ENCODE measurements at places on chromosomes 3 and 15.

DNA sequence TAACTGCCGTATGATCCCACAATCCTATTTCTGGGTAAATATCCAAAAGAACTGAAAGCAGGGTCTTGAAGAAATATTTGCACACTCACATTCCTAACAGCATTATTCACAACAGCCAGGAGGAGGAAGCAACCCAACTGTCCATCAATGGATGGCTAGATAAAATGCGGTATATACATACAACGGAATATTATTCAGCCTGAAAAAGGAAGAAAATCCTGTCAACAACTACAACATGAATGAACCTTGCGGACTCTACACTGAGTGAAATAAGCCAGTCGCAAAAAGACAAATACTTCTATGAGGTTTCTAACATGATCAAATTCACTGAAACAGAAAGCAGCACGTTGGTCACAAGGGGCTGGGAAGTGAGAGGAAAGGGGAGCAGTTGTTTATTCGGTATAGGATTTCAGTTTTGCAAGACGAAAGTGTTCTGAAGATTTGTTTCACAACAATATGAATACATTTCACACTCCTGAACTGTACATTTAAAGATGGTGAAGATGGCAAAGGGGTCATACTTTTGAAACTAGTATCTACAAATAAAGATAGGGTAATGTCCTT, 6.2 kb downstream of the DLG1 start:
- no peak for DNase-seq

DNA sequence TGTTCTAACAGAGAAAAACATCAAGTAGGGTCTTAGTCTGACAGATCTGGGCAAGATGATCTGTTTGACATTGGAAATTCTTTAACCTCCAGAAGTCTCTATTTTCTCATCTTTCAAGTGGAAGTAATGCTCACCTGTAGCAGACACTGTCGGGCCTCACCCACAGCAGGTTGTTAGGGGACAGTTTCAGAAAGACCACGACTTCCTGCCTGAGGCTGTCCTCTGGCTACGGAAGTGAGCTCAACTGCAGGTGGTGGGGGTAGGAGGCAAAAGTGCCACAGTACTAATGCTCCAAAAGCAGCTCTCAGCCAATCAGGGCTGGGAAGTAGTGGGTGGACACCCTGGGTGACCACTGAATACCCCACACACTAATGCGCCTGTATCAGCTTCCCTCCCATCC, 111.4 kb upstream of the TOPAZ1 start:
- no peak for DNase-seq

- no peak for DNase-seq
Observed at GRCh38 chr15:33218071-33218491, 23.6 kb upstream of the FMN1 start.

DNA sequence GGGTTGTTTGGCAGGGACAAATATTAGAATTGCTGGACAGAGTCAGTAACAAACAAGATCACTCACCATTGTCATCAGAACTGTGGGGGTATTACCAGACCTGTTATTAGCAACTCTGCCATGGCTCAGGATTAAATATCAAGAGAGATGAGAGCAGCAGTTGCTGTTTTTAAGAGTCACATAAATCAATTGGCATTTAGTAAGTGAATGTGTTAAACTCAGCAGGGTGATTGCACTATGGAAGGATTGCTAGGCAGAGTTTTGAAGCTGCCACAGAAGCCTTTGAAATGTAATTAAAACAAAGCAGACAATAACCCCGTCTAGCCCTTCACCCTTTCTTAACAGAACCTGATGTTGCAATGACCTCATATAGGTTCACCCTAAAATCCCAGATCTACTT, 238.8 kb downstream of the GAP43 start:
- DNase-seq: no peak

DNA sequence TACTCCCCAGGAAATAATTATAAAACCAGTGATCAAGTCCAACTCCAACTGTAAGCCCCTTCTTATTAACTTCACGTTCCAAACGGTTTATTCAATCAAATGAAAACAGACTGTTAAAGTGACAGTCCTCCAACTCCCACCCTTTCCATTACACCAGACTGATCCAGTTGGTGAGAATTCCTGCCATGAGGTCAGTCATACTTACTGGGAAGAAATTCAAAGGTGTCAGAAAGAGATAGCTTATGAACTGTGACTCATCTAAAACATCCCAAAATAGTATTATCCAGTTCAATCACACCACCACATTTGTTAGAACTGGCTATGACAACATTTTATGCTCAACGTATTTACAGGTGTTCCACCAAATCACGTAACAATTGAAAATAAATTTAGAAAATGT, 19.5 kb downstream of the SMARCC1 start:
- DNase-seq: no peak

- DNase-seq: no peak
Observed at GRCh38 chr3:157922614-157923013, 183.6 kb downstream of the SHOX2 start.

DNA sequence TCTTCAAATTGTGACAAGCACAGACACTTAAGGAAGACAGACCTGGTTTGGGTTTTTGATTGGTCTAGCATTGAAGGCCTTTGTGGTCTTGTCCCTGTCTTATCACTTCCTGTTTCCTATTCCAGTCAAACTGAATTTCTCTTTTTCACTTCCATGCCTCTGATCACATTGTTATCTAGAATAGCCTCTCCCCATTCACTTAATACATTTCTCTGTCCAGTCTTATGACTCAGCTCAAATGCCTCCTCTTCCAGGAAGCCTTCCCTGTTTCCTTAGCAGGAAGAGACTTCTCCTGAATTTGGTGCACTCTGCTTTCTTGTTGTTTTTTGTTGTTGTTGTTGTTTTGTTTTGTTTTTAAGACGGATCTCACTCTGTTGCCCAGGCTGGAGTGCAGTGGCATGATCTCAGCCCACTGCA, 45.5 kb downstream of the LIMD1 start:
- DNase-seq: no peak

DNA sequence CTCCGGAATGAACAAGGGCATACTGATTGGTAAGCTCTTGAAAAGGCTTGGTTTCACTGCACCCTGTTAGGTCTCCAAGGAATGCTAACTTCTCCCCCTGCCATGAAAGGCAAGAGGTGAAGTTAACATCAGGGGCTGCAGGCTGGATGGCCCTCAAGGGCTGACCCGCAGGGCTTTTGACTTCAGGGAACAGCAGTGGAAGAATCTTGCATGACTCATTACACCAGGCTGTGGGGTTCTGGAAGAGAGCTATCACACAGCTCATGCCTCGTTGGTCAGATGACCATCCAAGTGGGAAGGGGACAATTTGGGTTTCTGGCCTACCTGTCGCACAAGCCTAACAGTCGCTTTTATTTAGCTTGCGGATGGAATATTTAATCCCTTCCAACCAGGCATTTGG, 23.6 kb upstream of the ATG7 start:
- no peak for DNase-seq

- no peak for DNase-seq
Observed at GRCh38 chr3:57118254-57118653, 46.9 kb downstream of the IL17RD start.

GRCh38 chr15:98937413-98938104, 70.0 kb downstream of the PGPEP1L start:
- DNase-seq: no peak

DNA sequence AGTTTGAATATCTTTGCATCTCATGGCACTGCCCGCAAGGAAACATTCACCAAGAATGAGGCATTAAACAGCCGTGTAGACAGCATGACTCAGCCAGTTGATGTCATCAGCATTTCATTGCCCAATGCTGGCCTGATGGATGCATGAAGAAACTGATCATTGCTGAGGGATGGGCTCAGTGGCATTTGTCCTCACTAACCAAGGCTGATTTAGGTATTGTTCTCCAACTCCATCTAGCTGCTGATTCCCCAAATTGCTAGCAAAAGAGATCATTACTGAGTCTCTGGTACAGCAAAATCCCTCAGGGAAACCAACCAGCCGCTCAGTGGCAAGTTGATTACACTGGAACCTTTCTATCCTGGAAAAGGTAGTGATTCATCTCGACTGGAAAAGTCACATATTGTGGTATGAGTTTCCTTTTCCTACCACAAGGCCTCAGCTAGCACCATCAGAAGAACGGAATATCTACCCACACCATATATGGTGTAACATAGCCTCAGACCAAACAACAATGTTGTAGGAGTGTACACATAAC, 186.5 kb upstream of the GAP43 start:
- no peak for DNase-seq

DNA sequence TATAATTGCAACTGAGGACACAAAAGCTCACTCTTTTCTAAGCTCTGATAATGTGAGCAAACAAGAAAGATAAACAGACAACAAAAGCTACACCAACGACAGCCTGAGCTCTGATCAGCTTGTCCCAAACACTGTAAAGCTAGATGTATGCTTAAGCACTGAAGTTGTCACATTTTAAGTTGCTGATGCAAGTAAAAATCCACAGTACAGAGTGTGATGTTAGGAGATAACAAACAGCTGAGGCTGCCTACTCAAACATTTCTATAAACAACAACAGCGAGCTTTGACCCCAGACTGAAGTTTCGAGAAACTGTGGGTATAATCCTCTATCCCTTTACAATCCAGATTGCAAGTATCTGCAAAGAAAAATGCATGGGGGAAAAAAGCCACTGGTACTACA, 10.7 kb downstream of the MTHFS start:
- no peak for DNase-seq

- DNase-seq: no peak
Observed at GRCh38 chr3:184001761-184002160, 15.9 kb downstream of the ABCC5 start.

- peak; percentile 52 for DNase-seq
Observed at GRCh38 chr3:53773611-53774368, 72.4 kb downstream of the CHDH start.

- no peak for DNase-seq
Observed at GRCh38 chr15:58392611-58393161, 39.1 kb upstream of the LIPC start.

DNA sequence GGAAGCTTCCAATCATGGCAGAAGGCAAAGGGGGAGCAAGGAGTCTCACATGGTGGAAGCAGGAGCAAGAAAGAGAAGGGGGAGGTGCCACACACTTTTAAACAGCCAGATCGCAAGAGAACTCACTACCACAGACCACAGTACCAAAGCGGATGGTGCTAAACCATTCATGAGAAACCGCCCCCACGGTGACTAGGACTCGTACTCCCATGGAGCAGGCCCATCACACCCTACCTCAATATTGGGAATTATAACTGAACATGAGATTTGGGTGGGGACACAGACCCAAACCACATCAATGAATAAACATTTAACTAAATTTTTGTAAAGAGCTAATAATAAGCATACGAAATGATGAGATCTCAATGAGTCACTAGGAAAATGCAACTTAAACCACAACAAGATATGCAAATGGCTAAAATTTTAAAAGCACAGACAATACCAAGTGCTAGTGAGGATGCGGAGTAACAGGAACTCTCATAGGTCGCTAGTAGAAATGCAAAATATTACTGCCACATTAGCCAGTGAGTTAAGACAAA, 10.0 kb downstream of the MRPS25 start:
- DNase-seq: no peak

DNA sequence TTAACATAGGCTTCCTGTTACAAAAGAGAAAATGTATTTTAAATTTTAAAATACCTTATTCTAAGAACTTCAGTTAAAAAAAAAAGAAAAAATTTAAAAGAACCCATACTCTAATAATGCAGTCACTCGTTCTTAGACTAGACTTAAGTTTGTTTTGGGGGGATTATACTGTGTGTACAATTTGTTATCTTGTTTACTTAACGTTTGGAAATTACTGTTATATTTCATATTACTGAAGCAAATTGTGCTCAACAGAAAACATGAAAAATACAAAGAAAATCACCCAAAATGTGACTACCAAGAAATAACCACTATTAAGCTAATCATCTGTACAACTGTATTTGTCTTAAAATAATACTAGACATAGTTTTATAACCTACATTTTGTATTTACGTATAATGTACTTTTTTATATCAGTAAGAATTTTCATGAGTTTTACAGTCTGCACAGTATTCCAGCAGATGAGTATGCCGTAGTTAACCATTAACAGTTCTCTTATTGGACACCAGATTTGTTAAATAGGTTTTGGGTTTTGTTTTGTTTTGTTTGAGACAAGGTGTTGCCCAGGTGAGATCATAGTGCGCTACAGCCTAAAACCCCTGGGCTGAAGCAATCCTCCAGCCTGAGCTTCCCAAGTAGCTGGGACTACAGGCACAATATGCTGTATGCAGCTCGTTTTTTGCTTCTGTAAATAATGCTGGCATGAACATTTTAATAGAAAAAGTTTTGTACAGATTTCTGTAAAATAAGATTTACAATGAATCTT, 88.8 kb upstream of the CHD2 start:
- DNase-seq: no peak

- DNase-seq: no peak
Observed at GRCh38 chr3:36367912-36368573, 12.3 kb upstream of the STAC start.

- no peak for DNase-seq
Observed at GRCh38 chr3:142940472-142940871, 23.0 kb downstream of the PAQR9 start.

- DNase-seq: no peak
Observed at GRCh38 chr15:68844856-68845550, 24.3 kb upstream of the ANP32A start.

GRCh38 chr3:189494632-189495031, 136.6 kb upstream of the TP63 start:
- DNase-seq: no peak

DNA sequence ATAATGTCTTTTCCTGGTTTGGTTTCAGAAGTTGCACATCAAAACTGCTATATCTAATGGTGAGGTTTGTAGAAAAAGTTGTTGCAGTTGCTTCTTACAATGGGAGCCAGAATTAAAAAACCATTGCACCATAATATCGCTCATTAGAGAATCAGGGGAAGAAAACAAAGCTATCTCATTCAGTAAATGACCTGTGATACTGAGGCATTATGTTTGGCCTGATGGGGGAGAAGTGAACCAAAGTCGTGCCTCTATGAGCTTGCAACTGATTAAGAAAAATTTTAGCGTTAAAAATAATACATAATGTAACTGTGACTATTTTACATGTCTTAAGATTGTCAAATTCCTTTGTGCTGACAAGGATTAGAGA, 60.2 kb upstream of the ARHGEF26 start:
- DNase-seq: no peak

GRCh38 chr3:119140466-119140865, 5.5 kb upstream of the TEX55 start:
- DNase-seq: no peak

DNA sequence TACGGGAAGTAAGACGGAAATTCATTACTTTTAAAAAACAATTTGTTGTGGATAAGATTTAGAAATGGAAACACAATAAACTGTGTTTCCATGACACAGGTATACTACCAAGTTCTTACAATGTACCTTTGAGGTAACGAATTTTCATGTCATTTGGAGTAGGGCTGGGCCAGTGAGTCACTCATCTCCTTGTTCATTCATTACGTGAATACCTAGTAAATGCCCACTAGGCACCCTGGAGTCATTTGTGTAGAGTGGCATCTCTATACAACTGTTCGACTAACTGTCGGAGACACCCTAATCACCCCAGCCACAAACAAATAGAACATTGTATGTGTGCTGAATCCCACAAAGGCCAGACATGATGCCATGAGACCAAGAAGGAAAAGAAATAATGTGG, 94.8 kb downstream of the IGF1R start:
- DNase-seq: no peak

GRCh38 chr3:152938974-152939636, 104.2 kb downstream of the P2RY1 start:
- no peak for DNase-seq
